AG09309 (cell line): ENCODE measurements at places on chromosomes 16 and 17.

DNA sequence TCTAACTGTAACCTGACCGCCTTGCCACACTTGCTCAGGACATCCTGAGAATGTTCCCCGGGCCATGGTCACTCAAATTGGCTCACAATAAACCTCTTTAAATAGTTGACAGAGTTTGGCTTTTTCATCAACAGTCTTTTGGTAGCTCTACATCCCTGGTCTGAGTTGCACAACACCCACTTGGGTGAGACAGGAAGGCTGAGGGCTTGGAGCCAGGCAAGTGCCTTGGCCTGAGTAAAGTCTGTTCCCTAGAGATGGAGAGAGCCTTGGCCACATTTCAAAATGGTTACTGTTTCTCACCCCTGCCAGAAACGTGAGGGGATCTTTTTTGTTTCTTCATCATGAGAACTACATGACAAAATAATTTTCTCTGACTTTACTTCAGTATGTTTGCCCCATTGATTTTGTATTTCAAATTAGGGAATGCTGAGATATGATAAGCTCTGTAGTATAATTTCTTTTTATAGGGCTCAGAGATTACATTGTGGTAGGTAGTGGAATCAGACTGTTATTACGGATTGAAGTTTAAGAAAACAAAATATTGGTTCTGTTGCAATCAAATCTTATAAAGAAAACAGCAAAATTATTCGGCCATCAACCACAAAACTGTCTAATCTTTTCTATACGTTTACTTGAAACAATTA lies 53.9 kb upstream of the NETO2 start:
- DNase-seq, result peak; percentile 1

GRCh38 chr17:69796078-69796477 lies 278.9 kb upstream of the KCNJ16 start:
- DNase-seq, result no peak

DNA sequence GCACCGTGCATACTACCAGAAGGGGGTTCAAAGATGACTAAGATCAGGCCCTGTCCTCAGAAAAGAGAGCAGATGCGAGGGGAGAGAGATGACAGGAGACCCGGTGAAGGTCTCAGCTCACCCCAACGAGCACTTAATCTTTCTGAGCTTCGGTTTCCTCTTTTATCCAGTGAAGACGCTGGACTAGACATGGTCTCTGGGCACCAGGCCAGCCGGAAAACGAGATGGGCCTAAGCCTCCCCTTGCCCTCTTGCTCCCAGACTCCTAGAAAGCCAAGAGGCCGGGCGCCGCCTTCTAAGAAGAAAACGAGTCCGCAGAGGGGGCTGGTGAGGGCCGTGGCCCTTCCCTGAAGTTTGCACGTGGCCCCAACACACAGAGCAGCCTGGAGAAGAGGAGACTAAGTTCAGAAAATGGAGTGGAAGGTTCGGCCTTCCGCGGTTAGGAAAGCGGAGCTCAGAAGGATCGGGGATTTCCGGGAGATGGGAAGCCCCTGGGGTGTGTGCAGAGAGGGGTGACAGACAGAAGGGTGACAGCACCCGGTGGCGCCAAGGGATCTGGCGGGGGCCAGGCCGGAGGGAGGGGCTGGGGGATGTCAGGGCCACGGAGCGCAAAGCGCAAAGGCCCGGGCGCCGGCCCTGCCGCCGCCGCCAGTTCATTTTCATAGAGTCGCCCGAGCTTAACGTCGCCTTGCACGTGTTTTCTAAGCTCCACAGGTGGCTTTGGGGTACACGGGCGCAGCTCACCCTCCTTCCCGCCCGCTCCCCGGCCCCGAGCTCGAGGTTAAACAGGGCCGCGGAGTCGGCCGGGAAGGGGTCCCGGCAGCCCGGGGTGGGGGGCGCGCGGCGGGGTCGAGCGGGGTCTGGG lies 42.1 kb upstream of the BHLHA9 start:
- no peak for DNase-seq

GRCh38 chr17:75652934-75653549 lies 13.9 kb downstream of the RECQL5 start:
- DNase-seq, result no peak

DNA sequence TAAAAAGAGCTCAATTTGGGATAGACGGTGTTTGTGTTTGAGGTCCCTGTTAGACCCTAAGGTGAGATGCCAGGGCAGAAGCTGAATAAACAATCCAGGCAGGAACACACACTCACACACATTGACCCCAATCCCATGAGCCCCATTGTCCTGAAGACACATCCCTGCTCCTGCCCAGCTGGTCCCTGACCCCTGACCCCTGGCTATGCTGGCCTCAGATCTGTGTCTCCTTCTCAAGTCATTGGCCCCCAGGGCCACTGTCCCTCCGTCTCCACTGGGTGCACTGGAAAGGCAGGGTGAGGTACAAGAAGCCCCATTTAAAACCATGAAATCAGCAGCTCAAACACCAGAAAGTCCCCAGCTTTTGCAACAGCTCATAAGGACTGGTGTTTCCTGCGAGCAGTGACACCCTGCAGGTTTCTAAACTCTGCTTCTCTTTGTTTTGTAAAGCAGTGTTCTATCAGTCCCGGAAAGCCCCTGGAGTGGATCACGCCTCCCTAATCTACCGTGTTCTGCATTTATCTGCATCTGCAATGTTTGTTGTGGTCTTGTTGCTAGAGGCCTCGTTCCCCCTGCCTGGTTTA lies 18.0 kb upstream of the ASGR2 start:
- no peak for DNase-seq

- no peak for DNase-seq
Observed at GRCh38 chr17:60916043-60916442, 238.4 kb downstream of the BCAS3 start.

DNA sequence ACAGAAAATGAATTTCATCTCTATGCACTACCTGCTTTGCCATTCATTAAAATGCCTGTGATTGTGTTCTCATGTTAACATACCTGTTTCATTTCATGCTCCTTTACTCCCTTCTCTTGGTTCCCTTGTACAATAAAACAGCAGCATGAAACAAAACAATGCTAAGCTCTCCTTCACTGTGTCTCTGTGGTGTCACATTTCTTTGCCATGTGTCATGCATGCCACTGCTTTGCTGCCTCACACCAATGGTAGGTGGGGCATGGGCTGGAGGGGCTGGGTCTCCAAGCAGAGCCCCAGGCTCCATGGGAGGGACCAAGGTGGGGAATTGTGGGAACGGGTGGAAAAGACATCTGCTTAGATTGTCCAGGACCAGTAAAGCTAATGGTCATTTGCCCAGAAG lies 83.6 kb downstream of the RGS9 start:
- no peak for DNase-seq

- DNase-seq, result no peak
Observed at GRCh38 chr17:75778861-75779249, 5.8 kb upstream of the UNK start.

DNA sequence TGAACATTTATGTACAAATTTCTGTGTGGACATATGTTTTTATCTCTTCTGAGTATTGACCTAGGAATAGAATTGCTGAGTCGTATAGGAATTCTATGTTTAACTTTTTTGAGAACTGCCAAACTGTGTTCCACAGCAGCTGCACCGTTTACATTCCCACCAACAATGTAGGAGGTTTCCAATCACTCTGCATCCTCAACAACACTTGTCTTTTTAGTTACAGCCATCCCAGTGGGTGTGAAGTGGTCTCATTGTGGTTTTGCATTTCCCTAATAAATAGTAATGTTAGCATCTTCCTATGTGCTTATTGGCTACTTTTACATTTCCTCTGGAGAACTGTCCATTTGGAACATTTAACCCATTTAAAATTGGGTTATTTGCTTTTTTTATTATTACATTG lies 36.6 kb upstream of the NACA2 start:
- no peak for DNase-seq
